ENCODE measurements at places on chromosomes 5 and 9. TPM values are rescaled to one million over a fixed set of nuclear protein-coding genes. Genes with fewer than 3 reads are reported as not detected.

DNA sequence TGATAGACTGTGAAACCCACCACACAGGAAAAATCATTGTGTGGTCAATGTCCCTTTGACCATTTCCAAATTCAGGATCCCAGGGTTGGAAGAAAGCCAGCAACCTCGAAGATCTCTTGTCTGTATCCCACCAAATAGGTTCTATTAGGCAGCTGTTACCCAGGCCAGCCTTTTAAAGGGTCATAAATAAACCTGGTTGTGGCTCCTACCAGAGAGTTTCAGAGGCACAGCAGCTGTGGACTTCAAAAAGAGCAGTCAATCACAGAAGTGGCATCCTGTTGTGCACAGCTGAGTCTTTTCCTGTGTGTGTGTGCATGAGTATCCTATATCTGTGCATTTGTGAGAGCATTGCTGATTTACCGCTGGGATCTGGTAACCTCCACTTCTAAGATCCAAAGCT is 23.7 kb upstream of the OR2S2 start:
- DNase-seq, result no peak

DNA sequence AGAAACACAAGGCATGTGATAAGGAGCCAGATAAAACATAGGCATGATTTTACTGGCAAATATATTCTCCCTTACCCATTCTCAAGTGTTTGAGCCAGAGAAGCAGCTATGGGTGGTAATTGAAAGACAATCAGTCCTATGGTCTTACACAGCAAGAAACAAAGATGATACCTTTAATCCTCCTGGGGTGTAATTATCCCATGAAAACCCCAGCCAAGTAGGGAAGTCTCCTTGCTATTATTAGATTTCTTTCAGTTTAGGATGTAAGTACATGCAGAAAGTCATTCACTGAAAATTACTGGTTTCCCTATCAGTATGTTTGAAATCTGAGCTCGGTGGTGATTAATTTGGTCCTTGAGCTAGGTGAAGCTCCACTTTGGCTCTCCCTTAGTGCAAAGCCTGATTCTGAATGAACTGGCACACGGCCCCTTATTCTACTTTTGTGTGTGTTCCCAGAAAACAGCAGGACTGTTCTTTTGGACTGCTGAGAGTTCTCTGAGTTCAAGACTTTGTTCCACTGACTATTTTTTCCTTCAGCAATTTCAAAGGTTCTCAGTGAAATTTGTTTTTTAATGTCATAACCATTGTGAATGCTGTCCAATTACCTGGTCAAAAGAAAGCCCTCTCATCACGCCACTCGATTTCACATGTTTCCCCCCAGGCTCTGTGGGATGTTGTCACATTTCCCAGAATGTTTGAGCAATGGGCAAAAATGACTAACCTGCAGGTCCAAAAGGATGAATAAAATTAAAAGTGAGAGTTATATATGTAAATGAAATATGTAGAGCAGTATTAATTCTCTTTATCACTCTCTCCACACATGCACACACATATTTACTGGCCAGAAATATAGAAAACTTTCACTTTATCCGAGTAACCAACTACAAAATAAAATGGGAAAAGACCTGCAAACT is 343.0 kb downstream of the RAB3C start:
- no peak for DNase-seq

GRCh38 chr5:83512061-83512745 is 40.7 kb downstream of the VCAN start:
- no peak for DNase-seq

DNA sequence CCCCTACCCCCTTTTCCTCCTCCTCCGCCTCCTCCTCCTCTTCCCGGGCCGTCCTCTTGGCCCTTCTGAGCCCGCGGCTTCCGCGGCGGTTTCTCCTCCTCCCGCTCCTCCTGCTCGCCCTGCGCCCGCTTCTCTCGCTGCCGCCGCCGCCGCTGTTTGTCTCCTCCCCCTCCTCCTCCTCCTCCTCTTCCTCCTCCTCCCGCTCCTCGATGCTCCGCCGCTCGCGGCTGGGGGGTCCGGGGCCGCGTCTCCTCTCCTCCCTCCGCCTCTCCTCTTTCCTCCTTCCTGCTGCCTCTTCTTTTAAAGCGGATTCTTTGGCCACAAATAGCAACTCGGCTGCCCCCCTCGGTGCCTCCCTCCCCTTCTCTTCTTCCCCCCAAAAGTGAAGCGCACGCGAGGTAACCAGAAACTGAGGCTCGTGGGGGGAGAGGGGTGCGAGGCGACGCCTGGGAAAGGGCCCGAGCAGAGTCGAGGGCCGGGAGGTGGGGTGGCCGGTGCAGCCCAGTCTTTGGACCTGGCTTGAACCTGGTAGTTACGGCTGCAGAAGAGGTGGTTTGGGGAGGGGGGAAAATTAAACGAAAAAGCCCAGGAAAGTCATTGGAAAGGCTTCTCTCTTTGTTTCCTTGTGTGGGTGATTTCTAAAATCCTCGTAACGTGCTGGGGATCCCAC is 1058.5 kb upstream of the DMAC1 start:
- no peak for DNase-seq

The MYOZ3 gene
- total RNA-seq, result 0.10 TPM

DNA sequence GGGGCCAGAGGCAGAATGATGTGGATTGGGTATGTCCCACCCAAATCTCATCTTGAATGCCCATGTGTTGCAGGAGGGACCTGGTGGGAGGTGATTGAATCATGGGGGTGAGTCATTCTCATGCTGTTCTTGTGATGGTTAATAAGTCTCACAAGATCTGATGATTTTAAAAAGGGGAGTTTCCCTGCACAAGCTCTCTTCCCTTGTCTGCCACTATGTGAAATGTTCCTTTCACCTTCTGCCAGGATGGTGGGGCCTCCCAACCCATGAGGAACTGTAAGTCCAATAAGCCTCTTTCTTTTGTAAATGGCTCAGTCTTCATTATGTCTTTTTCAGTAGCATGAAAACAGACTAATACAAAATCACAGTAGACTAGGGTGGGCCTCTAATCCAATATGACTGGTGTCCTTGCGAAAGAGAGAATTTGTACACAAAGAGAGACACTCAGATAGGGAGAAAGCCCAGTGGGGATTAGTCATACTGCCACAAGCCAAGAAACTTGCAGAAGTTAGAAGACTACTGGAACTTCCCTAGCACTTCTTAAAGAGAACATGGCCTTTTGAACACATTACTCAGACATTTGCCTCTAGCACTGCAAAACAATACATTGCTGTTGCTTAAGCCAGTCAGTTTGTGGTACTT is 68.4 kb downstream of the ANXA1 start:
- no peak for DNase-seq

The ARHGEF39 gene
- total RNA-seq, result 29.8 TPM

- no peak for DNase-seq
These were observed 17.0 kb upstream of the CREBRF start for GRCh38 chr5:173039188-173039587.

- DNase-seq, result no peak
These were observed 105.5 kb upstream of the TSLP start for GRCh38 chr5:110965773-110966581.

The ACSL6 gene
- 2.3 TPM for total RNA-seq

- DNase-seq, result peak; percentile 69
These were observed 289.4 kb upstream of the DAB2 start for GRCh38 chr5:39714036-39714698.

The TAF11L5 gene
- total RNA-seq, result not detected

Measured in HCT116 (cell line).